ENCODE measurements at places on chromosomes 2 and 18. TPM values are rescaled to one million over a fixed set of nuclear protein-coding genes. Genes with fewer than 3 reads are reported as not detected.

DNA sequence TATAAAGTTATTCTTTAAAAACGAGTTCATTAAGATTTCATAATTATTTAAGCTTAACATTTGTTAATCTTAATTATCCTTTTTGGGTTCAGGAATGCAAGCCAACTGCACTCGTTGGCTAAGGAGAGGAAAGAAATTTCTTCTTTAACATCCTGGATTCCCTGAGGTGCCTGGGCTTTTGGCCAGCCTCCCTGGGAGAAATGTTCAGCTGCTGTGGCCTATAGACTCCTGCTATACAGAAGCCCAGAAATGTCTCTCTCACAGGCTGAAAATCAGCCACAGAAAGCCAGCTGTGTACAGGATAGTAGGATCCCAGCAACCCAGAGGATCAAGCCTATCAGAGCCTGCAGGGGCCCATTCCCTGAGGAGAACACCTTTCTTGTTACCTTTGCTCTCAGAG lies 430.3 kb downstream of the XIRP2 start:
- no peak for DNase-seq
- no peaks in the 10 kb centered on the region for H3K27me3 ChIP-seq
- H3K27ac ChIP-seq = no peak overlapping the region
- H3K36me3 ChIP-seq = no peaks in the 10 kb centered on the region

GRCh38 chr2:156340804-156341451 lies 8.4 kb upstream of the NR4A2 start:
- peak overlapping the region; percentile 100 for H3K27ac ChIP-seq
- H3K36me3 ChIP-seq = no peaks in the 10 kb centered on the region
- no peak for DNase-seq
- H3K4me3 ChIP-seq = peak overlapping the region; percentile 75
- H3K27me3 ChIP-seq = no peaks in the 10 kb centered on the region

- H3K27me3 ChIP-seq = no peaks in the 10 kb centered on the region
- no peak overlapping the region for H3K27ac ChIP-seq
- H3K36me3 ChIP-seq = no peaks in the 10 kb centered on the region
These were observed 42.4 kb upstream of the NABP1 start for GRCh38 chr2:191635333-191636234.

DNA sequence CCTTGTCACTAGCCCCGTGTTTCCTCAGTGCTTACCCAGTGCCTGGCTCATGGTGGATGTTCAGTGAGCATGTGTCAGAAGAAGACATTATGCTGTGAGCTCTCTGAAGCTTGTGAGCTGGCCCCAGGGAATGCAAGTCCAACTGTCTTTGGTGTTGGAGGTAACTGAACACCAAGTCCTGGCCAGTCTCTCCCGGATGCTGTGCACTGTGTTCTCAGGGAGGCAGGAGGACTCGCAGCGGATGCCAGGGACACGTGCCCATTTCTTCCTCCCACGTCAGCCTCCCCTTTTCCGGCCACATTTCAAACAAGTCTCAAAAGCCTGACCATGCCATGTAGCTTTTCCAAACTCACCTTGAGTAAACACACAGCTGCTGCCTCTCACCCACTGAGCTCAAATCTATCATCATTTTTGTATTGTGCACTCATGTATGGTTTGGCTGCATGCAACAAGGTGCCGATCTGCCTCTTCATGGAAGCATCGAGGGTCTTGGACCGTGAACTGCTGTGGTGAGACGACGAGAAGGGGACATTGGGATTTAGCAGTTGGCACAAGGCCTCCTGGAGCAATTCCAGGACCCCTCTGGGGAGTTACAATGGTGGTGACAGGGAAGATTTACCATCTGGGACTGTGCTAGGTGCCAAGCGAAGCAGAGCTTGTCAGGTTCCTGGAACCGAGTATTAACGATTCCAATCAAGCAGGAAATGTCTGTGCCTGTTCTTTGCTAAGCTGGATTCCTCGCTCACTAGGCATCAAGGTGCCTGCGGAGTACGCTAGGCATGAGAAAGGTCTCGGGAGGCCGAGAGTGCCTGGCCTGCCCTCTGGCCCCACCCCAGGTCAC lies 44.4 kb upstream of the MGAT4A start:
- no peaks in the 10 kb centered on the region for H3K36me3 ChIP-seq
- H3K4me3 ChIP-seq = no peak overlapping the region
- H3K27me3 ChIP-seq = no peaks in the 10 kb centered on the region
- H3K4me1 ChIP-seq = peaks cover 30% of the 10 kb centered on the region

DNA sequence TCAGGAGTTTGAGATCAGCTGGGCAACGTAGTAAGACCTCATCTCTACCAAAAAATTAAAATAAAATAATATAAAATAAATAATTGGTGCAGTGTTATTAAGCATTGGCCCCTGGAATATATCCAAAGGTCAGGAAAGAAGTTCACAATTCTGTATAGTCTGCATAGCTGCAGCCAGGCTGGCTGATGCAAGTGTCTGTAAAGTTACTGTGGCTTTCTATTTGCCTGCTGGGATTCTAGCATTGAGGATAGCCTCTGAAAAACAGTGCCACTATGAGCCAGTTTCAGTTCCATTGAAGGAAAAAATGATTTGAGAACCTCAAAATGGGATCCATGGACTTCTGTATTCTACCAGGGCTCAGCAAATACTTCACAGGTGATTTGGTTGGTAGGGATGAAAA lies 208.6 kb downstream of the PARD3B start:
- H3K27ac ChIP-seq = no peak overlapping the region
- no peak overlapping the region for H3K4me3 ChIP-seq
- no peaks in the 10 kb centered on the region for H3K27me3 ChIP-seq
- DNase-seq = no peak

DNA sequence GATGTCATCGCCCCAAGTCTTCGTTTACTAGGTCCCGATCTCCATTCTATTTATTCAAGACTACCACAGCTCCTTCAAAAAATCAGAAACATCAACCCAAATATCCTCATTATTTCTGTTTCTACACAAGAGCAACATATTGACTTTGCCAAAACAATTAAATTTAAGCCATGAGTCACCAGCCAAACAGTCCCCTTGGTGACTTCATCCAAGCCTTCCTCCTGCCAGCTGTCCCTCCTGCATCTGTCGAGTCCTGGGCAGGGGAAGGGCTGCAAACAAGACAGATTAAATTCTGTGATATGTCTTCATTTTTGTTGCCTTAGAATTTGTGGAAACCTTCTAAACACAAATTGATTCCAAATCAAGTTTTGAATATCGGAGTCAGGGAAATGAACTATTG lies 110.3 kb downstream of the SP3 start:
- no peak overlapping the region for H3K4me3 ChIP-seq
- H3K36me3 ChIP-seq = no peaks in the 10 kb centered on the region

- no peak overlapping the region for H3K27ac ChIP-seq
- H3K36me3 ChIP-seq = no peaks in the 10 kb centered on the region
- no peaks in the 10 kb centered on the region for H3K4me1 ChIP-seq
These were observed 199.7 kb downstream of the SMAD2 start for GRCh38 chr18:47730795-47731194.

DNA sequence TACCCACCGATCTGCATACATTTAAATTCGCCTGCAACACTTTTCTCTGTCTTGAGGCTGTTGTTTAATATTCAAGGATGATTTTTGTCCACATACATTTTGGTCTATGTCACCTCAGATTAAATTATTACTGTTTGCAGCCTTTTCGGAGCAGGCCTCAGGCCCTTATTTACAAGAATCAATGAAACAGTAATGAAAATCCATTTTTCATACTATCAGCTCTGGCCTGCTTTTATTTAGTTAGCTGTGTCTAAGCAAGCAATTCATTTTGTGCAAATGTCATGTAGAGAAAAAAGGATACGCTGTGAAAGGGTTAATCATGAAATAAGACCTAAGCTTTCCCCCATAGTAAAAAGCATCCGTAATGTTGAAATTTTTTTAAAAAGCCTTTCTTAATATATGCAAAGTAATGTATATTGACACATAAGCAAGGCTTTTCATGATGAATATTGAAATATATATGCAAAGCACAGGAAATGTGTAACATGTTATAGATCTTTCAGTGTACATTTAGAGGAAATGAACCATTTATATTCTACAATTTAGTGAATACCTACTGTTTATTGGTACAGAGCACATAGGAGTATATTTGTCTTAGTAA lies 1135.3 kb upstream of the ZEB2 start:
- no peaks in the 10 kb centered on the region for H3K36me3 ChIP-seq
- no peak overlapping the region for H3K4me3 ChIP-seq
- no peaks in the 10 kb centered on the region for H3K27me3 ChIP-seq
- no peaks in the 10 kb centered on the region for H3K4me1 ChIP-seq
- DNase-seq = no peak

DNA sequence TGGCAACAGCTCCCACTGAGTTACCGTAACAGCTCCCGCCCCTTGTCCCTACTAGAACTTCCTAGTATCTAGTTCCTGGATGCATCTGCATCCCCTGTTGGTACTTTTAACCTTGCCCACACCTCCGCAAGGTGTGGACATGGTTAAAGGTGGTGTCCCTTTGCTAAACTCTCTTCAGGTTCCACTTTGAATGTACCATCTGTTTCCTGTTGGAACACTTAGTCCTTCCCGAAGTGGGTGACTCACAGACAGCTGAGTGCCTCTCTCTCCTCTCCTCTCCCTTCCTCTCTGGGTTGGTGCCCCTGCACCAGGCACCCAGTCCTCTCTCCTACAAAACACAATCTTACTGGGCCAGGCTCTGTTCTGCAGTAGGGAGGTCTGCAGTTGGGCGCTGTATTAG lies 19.6 kb upstream of the REL start:
- H3K27ac ChIP-seq = no peak overlapping the region
- H3K27me3 ChIP-seq = no peaks in the 10 kb centered on the region
- H3K36me3 ChIP-seq = no peaks in the 10 kb centered on the region

DNA sequence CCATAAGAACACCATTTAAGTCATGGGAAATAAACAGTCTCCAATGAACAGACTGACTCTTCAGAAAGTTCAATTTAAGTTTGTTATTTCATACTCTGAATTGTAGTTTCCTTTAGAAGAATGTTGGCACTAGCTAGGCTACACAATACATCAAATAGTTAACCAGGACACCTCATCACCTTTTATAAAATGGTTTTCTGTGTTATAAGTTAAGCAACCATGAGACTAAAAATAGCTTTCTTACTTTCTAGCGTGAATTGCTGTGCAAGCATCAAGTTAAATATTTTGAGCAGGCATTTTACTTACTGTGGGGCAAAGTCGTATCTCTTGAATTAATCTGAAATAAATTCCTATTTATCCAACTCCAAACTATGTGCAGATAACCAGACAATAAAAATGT lies 1092.6 kb upstream of the SLC39A10 start:
- DNase-seq = no peak
- H3K4me1 ChIP-seq = no peaks in the 10 kb centered on the region
- H3K27me3 ChIP-seq = no peaks in the 10 kb centered on the region
- H3K36me3 ChIP-seq = no peaks in the 10 kb centered on the region
- no peak overlapping the region for H3K4me3 ChIP-seq

GRCh38 chr2:120203251-120204021 lies 19.8 kb downstream of the TMEM185B start:
- H3K36me3 ChIP-seq = no peaks in the 10 kb centered on the region
- H3K27me3 ChIP-seq = no peaks in the 10 kb centered on the region
- H3K4me3 ChIP-seq = no peak overlapping the region
- H3K4me1 ChIP-seq = peaks cover 12% of the 10 kb centered on the region
- no peak for DNase-seq

- H3K4me1 ChIP-seq = peaks cover 7% of the 10 kb centered on the region
- H3K27me3 ChIP-seq = no peaks in the 10 kb centered on the region
- H3K4me3 ChIP-seq = no peak overlapping the region
- DNase-seq = no peak
These were observed 147.8 kb downstream of the EXOC6B start for GRCh38 chr2:72678024-72678423.

GRCh38 chr18:26792661-26793060 lies 72.8 kb downstream of the AQP4 start:
- DNase-seq = no peak
- no peak overlapping the region for H3K4me3 ChIP-seq
- H3K27me3 ChIP-seq = no peaks in the 10 kb centered on the region
- no peaks in the 10 kb centered on the region for H3K4me1 ChIP-seq
- H3K27ac ChIP-seq = no peak overlapping the region

DNA sequence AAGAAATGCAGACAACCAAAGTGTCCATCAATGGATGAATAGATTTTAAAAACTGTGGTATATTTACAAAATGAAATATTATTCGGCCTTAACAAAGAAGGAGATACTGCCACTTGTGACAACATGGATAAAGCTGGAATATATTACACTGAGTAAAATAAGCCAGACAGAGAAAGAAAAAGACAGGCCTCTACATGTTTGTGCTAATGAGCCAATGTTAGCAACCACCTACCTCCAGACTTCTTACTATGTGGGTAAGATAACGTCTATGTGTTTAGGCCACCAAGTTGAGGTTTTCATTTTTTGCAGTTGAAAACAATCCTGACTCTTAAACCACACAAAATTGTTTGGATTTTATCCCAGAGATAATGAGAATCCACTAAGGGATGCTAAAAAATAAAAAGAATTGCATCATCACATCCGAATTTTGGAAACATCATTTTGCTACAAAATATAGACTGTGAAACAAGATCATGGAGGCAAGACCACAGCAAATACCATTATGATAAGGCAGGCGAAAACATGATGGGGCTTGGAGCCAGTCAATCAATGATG lies 47.0 kb downstream of the EVA1A start:
- no peak overlapping the region for H3K27ac ChIP-seq
- H3K27me3 ChIP-seq = no peaks in the 10 kb centered on the region
- no peak overlapping the region for H3K4me3 ChIP-seq
- DNase-seq = no peak
- H3K4me1 ChIP-seq = peaks cover 5% of the 10 kb centered on the region
- no peaks in the 10 kb centered on the region for H3K36me3 ChIP-seq

- no peak for DNase-seq
- H3K4me1 ChIP-seq = peaks cover 18% of the 10 kb centered on the region
- H3K27ac ChIP-seq = peak overlapping the region; percentile 24
- H3K36me3 ChIP-seq = peaks cover 51% of the 10 kb centered on the region
- no peaks in the 10 kb centered on the region for H3K27me3 ChIP-seq
These were observed 86.4 kb upstream of the MCFD2 start for GRCh38 chr2:47002031-47002430.

DNA sequence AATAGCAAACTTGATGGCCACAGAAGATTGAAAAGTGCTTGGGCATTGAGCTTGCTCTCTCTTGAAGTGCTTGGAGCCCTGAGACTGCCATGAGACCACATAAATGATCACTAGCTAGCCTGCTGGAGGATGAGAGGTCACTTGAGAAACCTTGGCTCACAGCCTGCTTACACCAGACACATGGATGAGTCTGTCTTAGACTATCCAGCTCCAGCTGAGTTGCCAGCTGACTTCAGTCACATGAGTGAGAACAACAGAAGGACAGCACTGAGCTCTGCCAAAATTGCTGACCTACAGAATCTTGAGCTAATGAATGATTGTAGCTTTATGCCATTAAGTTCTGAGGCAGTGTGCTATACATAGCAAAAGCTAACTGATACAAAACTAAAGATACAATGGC lies 18.1 kb downstream of the NABP1 start:
- no peak overlapping the region for H3K27ac ChIP-seq
- peaks cover 6% of the 10 kb centered on the region for H3K4me1 ChIP-seq
- H3K36me3 ChIP-seq = no peaks in the 10 kb centered on the region
- no peak overlapping the region for H3K4me3 ChIP-seq

The DAW1 gene
- total RNA-seq = 4.9 TPM

The FOXI3 gene
- total RNA-seq = not detected

The CCDC74B gene
- 7.2 TPM for total RNA-seq

The ANKRD30BL gene
- not detected for total RNA-seq

The KCNJ13 gene
- not detected for total RNA-seq

The EML4 gene
- 109 TPM for total RNA-seq

The MC5R gene
- total RNA-seq = not detected

The SIX3 gene
- total RNA-seq = not detected

All from lower lobe of right lung (tissue), 2 donors.